ENCODE measurements at places on chromosomes 2 and 18.

- DNase-seq: no peak
Measured at GRCh38 chr18:23825496-23825895, 136.2 kb downstream of the LAMA3 start.

GRCh38 chr2:74379851-74380789, at the start of gene DCTN1:
DCTN1 (minus strand) TSS chr2:74380311; CDS start chr2:74380037, 274 bp downstream.
- peak; percentile 63 for DNase-seq

GRCh38 chr18:40250236-40250635, 1704.8 kb upstream of the PIK3C3 start:
- peak; percentile 10 for DNase-seq

DNA sequence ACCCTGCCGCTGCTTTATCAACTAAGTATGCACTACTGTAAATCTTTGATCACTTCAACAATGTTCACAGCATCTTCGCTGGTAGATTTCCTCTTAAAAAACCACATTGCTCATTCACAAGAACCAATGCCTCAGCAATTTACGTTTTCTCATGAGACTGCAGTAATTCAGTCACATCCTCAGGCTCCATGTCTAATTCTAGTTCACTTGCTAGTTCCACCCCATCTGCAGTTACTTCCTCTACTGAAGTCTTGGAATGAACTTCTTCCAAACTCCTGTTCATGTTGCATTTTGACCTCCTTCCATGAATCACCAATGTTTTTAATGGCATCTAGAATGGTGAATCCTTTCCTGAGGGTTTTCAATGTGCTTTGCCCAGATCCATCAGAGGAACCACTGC, 35.8 kb downstream of the PRELID3A start:
- DNase-seq: no peak

DNA sequence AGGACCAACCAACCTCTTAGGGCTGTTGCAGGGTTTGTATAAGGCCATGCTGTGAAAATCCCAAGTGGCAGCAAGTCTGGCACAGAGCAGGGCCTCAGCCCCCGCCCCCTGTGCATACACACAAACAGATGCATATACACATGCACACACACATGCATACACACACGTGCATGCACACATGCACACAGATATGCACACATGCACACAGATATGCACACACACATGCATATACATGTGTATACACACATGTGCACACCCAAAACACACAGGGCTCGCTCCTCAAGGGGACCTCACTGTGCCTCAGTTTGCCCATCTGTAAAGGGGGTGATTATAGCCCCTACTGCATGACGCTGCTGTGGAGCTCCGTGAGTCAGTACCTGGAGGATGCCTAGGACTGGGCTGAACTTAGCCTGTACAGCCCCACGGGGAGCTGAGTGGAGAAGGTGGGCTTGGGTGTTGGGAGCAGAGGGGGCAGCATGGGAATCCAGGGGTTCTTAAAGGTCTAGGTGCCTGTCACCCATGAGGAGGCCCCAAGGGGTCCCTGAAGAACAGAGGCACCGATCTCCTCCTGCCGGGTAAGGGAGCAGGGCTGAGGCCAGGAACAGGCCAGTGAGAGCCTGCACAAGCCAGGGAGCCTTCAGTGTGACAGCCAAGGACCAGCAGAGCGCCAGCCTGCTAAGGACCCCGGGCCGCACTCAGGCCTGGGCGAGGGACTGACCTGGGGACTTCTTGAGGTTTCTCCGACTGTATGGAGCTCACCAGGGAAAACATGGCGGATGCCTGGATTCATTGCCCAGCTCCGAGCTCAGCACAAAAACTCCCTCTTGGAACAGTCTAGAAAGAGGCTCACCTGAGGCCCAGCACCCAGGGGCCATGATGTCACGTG, 24.0 kb upstream of the ALPI start:
- DNase-seq: no peak

- no peak for DNase-seq
Measured at GRCh38 chr18:69035756-69036155, 237.9 kb downstream of the CCDC102B start.

GRCh38 chr2:119940856-119941255, 72.0 kb upstream of the EPB41L5 start:
- DNase-seq: no peak

DNA sequence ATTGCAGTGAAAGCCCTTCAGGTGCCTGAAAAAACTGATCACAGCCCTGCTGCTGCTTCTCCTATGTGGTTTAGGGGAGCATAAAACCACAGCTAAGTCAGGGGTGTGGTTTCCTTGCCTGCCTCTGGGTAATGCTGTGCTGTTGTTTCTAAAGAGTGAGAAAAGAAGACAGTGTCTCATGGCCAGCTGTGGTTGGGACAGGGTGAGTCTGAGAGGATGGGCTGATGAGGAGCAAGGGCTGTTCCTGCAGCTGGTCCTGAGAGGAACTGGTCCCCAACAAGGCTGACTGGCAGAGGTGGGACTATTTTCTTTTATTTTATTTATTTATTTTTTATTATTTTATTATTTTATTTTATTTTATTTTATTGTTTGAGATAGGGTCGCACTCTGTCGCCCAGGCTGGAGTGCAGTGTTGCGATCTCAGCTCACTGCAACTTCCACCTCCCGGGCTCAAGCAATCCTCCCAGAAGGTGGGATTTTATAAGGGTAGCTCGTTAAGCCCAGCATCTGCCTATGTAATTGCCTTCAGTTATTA, 236.7 kb downstream of the FHOD3 start:
- DNase-seq: no peak

DNA sequence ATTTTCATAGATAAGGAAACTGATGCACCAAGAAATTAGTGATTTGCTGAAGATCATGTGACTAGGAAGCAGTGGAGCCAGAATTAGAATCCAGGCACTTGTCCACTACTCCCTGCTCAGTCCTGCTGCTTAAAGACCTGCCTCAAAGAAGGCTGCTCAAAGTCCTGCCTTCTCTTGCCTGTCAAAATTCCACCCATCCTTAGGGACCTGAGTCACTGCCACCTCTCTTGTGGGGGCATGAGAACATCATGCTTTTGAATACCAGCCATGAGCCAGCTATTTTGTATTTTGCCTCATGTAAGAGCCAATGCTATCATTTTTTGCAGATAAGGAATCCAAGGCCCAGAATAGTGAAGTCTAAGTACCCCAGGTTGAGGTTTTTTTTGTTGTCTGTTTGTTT, 47.1 kb downstream of the DDX1 start:
- peak; percentile 47 for DNase-seq
